ENCODE measurements at places on chromosomes 1 and 21. TPM values are rescaled to one million over a fixed set of nuclear protein-coding genes. Genes with fewer than 3 reads are reported as not detected.

Gene TACSTD2
- total RNA-seq = not detected

Gene SLC44A5
- total RNA-seq = 0.37 TPM

Gene RXRG
- not detected for total RNA-seq

Gene HCN3
- 0.79 TPM for total RNA-seq

Gene NBPF6
- total RNA-seq = not detected

Gene MMEL1
- 1.5 TPM for total RNA-seq
